ENCODE measurements at places on chromosomes 6 and 20.
A peak's percentile ranks its signal among the peaks of the same experiment; 100 is the strongest.

GRCh38 chr6:3455147-3455568 is 1.7 kb downstream of the SLC22A23 start:
- DNase-seq, result peak; percentile 9

DNA sequence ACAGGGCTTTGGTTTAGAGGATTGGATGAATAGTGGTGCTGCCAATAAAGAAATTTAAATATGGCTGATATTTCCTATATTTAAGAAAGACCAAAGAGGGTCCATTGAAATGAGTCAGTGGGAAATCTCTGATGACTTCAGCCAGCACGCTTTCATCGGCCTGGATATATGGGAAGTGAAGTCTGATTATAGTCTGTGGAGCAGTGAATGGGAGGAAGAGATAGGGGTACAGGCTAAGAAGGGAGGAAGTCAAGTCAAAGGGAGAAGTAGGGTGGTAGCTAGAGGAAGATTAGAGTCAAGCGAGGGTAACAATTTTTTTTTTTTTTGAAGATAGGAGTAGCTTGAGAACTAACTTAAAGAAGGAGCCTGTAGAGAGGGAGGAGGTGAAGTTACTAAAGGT is 22.7 kb downstream of the SLC16A10 start:
- DNase-seq, result no peak

DNA sequence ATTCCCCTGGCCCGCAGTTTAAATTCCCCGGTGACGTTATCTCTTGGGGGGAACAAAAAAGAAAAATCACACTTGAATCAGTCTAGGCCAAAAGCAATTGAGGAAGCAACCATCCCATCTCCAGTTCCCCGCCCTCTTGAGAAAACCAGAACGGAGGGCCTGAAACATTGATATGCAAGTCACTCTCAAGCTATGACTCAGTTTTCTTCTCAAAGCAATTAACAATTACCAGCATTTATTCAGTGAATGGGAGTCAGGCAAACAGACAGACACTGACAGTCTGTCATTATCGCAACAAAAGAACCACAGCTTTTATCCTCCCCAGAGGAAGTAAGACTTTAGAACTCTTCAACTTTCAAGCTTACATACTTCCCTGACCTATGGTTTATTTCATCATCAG is 100.9 kb downstream of the OPRM1 start:
- DNase-seq, result no peak

- peak; percentile 13 for DNase-seq
These were observed 31.1 kb downstream of the NTSR1 start for GRCh38 chr20:62739581-62740285.

- DNase-seq, result no peak
These were observed 680.2 kb upstream of the AGPAT4 start for GRCh38 chr6:161954077-161954476.

DNA sequence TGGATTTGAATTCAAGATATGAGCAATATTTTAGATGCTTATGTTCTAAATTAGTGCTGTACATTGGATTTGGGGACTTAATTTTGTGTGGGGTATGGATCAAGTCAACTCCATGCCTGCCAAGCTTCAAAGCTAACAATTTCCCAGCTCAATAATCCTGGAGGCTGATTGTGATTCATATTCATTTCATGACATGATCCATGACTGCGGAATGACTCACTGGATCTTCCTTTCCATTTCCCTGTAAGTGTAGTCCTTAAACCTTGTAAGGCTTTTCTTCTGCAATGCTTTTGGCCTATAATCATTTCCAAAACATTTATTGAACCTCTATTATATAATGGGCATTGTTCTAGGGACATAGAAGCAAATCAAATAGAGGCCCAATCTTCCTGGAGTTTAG is 44.7 kb upstream of the CCN2 start:
- DNase-seq, result no peak

- DNase-seq, result no peak
These were observed 131.6 kb downstream of the OGFRL1 start for GRCh38 chr6:71420095-71420692.

GRCh38 chr6:32194825-32195651 is 2.6 kb upstream of the GPSM3 start:
- DNase-seq, result no peak

GRCh38 chr6:75347898-75348610 is 63.5 kb upstream of the TMEM30A start:
- no peak for DNase-seq

DNA sequence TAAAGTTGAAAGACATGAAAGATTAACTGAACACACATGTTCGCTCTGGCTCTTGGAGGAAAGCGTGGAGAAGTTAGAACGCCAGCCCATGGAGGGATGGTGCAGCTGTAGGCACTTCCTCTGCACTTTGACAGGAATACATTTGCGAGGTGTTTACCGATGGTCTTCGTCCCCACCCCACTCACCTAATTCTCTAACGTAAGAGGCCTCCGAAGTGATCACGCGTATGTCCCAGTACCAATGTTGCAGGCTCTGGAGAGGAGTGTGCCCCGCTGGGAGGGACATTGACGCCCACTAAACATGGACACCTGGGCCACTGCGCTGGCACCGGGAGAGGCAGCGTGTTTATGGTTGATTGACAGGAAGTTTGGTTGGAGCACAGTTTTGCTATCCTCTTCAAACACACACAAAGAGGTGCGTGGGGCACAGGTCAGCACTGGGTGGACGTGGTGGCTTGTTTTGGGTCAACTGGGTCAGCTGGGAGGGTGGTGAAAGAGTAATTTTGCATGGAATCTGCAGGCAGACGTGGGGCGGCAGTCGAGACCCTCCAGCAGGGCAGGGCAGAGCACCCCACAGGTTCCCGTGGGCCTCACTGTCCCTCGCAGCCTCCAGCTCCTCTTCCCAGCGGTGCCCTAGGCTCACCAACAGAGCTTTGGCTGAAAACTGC is 110.1 kb downstream of the DLL1 start:
- DNase-seq, result no peak

DNA sequence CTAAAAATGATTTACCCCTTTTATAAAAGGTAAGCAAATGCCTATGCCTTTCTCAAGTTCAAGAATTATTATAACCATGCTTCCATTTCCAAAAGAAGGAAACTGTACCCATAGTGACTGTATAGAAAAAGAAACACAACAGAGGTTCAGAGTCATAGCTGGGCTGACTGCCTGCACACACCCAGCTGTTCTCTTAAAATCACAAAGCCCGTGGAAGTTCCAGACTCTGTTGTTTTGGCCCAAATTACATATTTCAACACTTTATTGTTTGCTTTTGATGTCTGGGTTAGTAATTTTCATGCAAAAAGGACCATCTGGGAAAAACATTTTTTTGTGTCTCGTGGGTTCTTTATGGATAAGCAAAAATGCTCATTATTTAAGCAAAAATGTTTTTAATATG is 99.2 kb downstream of the LCA5 start:
- no peak for DNase-seq

DNA sequence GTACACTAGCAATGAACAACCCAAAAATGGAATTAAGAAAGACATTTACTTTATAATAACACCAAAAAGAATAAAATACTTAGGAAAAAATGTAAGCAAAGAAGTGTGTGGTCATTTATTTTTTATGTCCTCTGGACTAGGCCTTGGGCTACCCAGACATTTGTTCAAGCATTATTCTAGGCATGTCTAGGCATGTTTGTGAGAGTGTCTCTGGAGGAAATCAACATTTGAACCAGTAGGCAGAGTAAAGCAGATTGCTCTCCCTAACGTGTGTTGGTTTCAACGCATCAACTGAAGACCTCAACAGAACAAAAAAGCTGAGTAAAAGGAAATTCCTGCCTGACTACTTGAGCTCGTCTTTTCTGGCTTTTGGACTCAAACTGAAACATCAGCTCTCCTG is 84.5 kb downstream of the ANKEF1 start:
- no peak for DNase-seq

GRCh38 chr6:138035070-138035469 is 72.1 kb downstream of the PERP start:
- no peak for DNase-seq

DNA sequence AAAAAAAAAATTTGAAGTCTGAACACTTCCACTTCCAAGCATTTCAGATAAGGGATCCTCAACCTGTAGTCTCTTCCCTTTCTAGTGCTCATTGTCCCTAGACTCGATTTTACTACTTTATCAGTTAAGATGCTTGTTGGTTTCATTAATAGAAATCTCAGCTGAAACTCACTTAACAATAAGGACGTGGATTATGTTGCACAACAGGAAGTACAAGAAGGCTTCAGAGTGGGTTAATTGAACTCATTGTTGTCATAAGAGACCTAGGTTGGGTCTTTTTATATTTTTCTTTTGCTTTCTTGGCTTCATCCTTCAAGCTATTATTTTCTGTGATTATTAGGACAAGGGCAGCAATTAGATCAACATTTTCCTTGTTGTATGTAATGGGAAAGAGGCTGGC is 175.2 kb downstream of the CDKAL1 start:
- DNase-seq, result no peak

- no peak for DNase-seq
These were observed 41.0 kb upstream of the MRPS18A start for GRCh38 chr6:43728586-43728985.

DNA sequence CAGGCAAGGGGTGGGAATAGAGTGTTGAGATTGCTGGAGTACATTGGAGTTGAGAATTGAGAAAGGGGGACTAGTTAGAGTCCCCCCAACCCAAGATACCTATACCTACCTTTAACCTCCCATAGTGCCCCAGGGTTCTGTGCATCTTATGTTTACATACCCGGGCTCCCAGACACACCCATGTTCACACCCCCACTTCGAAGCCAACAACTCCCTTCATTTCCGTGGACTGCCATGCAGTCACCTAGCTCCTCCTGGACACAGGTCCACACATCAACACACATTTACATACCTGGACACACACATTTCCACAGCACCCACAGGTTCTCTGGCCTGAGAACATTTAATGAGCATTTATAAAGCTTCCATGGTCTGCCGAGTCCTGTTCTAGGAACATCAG is 5.1 kb downstream of the TMEM63B start:
- no peak for DNase-seq

- no peak for DNase-seq
These were observed 26.3 kb upstream of the TFAP2A start for GRCh38 chr6:10441004-10441654.

DNA sequence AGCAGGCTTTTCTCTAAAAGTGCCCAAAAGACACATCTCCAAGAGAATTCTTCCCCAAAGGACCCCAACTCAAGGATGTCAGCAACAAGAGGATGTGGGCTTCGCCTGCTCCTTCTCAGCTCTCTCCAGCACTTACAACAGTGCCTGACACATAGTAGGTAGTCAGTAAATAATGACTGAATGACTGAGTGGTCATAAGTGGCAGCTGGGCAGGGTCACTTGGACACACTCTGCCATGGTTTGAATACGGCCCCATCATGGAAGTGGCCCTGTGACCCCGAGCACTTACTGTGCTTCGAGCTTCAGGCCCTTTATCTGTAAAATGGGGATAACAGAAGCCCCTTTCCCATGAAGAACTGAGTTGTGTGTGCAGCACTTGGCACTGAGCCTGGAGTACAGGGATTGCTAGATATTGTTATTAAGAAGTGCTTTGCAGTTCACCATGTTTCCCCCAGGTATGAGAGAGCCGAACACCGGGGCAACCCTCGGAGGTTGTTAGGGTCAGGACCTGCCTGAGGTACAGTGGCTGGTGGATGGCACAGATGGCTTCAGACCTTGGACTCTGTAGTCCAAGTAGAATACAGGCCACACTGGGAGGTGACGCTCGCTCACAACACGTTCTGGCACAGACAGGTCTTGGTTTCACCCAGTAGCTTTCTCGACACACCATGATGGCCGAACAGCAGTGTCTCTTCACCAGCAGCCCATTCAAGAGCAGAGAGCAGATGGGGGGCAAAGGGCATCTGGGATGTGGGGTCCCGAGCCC is 56.0 kb downstream of the NOL4L start:
- no peak for DNase-seq

DNA sequence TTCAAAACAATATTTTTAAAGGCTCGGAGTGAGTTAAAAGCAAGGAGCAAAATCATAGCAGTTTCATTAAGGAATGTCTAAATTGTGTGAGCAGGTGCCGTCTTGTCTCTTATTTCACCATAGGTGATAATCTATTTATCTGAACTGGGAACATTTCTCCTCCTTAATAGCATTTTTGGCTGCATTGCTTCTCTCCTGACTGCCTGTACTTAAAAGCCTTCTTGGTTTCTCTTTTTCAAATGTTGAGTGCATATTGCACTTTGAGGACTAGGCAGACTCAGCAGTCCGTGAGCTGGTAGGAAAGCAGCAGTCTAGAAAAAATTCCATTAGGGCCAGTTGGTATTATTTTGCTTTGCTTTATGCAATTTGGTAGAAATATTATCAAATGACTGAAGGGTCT is 645.9 kb downstream of the GRIK2 start:
- no peak for DNase-seq

GRCh38 chr6:31110825-31111582 is 1.4 kb downstream of the C6orf15 start:
- no peak for DNase-seq

DNA sequence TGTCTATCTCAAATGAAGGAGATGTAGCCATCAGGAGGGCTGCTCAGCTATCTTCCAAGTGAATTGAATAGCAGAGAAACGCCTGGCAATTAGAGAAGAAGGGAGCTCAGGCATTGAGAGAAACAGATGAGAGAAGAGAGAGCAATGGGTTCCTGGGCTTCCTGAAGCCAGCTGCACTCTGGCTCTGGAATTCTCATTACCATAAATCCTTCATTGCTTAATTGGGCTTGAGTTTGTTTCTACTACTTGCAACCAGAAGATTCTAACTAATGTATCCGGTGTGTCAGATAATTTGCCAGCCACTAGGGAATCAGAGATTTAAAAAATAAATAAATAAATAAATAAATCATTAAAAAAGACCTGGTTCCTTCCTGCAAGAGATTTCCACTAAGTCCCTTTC is 25.0 kb upstream of the CDKAL1 start:
- DNase-seq, result no peak

- DNase-seq, result no peak
These were observed 660.4 kb downstream of the CD109 start for GRCh38 chr6:74356391-74356790.

GRCh38 chr6:136235233-136235564 is 14.9 kb downstream of the MTFR2 start:
- no peak for DNase-seq

DNA sequence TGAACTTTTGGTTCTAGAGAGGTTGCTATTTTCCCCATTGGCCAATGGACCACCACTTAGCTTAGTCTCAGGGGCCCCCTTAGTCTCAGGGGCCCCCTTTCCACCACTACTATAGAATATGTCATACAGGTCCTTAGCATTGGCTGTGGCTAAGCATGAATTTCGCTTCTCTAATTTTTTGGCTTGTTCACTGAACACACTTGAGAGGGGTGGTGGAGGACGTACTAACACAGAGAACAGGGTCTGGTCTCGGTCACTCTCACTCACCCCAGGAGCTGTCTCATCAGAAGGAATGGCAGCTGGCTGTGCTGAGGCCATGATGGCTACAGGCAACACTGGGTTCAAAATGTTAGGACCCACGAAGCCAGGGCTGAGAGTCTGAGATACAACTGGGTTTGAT is 30.3 kb downstream of the ZNF318 start:
- DNase-seq, result no peak

- DNase-seq, result no peak
These were observed 246.7 kb downstream of the ALDH8A1 start for GRCh38 chr6:134703206-134703605.

DNA sequence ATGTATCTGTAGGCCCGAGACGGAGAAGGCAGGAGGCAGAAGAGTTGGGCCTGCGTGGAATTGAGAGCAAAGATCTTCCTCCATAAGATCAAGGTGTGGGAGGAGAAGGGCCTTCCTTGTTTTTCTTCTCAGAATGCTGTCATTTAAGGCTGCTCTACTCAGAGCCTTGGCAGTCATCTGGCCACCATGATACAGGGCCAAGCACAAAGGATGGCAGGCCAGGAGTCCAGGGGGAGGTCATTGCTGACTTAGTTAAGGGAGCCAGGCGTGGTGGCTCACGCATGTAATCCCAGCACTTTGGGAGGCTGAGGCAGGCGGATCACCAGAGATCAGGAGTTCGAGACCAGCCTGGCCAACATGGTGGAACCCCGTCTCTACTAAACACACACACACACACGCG is 137.1 kb downstream of the BMP7 start:
- no peak for DNase-seq

All from stimulated activated CD8-positive, alpha-beta memory T cell treated with anti-CD3 and anti-CD28 coated beads, Interleukin-7, amount 100 ng/mL, for 1 hour (primary cell).